ENCODE measurements at places on chromosomes 3 and 15.
A peak's percentile ranks its signal among the peaks of the same experiment; 100 is the strongest.

DNA sequence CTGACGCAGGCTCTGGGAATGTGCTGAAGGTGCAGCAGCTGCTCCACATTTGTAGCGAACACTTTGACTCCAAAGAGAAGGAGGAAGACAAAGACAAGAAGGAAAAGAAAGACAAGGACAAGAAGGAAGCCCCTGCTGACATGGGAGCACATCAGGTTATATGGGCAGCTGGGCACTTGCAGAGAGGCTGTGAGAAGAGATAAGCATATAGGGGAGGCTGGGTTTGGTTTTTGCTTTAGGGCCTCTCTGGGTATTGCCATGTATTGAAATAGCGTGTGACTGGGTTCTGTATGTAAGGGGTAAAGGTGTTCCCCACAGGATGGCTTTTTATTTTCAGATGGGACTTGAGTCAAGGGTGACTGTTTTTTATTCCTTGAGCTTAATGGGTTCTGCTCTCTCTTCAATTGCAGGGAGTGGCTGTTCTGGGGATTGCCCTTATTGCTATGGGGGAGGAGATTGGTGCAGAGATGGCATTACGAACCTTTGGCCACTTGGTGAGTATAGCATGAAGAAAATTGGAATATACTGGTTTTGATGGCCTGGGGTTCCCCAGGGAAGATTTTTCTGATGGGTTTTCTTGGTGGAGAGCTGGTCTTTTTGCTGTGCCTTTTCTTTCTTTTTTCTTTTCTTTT lies 7.4 kb downstream of the PSMD2 start:
- no peak for DNase-seq

DNA sequence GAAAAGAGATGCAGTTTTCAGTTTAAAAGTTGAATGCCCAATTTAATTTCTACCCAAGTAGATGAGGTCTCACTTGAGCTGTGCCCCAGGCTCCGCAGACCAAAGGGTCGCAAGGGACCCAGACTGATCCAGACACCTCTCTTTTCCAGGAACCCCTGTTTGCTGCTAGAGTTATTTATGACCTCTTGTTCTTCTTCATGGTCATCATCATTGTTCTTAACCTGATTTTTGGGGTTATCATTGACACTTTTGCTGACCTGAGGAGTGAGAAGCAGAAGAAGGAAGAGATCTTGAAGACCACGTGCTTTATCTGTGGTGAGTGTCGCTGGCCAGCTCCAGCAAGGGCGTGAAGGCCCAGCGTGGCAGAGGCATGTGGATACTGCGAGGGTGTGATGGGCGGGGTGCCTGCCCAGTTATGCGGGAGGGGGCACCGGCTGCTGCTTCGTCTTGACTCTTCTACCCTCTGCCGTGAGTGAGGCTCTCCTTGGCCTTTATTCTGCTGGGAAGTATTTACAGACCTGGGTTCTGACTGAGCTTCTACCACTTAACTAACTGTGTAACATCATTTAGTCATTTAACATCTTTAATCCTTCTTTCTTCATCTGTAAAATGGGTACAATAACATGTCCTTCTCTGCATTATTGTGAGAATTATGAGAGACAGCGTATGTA lies 164.2 kb upstream of the BHLHE40 start:
- DNase-seq, result no peak

GRCh38 chr3:37024820-37025405 lies 31.6 kb downstream of the MLH1 start:
- no peak for DNase-seq

DNA sequence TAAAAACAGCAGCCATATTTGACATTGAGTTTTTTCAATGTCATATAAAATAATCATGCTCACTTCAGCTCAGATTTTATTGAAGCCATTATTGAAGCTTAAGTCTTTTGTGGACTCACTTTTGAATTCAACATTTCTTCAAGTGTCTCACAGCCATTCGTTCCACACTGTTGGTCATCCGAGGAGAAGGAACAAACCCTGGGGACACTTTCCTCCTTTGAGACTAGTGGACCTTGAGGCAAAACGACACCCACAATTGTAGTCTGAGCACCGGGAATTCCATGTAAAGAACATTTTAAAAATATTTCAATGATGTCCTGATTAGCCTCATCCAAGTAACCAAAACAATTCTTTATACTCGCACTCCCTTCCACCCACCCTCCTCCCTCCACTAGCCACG lies 174.7 kb downstream of the CD47 start:
- no peak for DNase-seq

- no peak for DNase-seq
Observed at GRCh38 chr3:6165951-6166350, 695.0 kb upstream of the GRM7 start.

DNA sequence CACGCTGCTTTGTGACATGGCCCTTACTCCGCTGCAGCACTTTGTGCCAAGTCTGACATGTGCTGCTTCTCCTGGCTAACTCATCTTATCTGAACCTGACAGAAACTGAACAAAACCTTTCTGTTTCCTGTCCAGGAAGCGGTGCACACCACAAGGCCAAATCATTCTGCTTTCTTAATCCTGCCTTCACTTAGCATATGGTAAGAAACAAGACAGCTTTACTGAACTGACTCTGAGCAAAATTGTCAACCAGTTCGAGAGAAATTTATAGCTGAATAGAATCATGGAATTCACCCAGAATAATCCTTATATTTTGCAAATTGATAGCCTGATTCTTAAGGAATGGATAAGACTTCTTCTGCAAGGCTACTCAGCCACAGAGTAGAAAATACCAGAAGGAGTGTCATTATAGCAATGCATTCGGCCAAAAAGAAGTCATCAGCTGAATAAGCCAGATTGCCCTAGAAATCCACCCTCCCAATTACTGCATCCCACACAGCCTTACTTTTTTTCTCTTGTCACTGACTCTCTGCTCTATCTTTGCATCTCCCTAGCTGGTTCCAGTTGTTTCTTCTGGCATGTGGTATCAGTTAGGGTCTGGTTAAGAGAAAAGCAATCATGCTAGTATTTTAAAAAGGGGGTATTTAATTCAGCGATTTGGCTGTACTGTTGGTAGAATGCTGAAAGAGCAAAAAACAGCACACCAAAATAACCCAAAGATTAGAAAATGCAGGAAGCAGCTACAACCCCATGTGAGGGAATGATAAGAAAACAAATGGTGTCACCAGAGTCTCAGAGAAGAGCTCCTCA lies 41.6 kb upstream of the STRIT1 start:
- DNase-seq, result no peak

GRCh38 chr15:56980473-56980872 lies 62.0 kb downstream of the TCF12 start:
- DNase-seq, result no peak

DNA sequence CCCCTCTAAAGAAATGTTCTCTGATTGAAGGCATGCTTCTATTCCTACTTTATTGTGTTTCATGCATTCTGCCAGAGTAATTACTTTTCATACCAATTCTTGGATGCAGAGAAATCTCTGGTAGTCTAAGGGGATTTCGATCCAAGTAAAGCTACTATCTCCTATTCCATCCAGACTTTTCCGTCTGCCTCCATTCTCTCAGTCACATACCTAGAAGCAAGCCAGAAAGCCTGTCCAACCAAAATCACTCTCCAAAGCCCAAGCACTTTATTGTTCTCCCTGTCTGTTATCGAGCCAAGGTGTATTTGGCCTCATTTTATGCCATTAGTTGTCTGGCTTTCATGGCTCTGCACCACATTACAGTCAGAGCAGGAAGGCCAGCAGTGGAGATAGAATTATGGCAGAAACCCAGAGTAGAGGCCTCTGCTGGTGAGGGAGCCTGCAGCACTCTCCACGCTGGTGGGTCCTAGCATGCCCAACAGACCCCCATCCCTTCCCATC lies 95.9 kb downstream of the SLC49A4 start:
- no peak for DNase-seq

- DNase-seq, result peak; percentile 48
Observed at GRCh38 chr15:69499521-69500211, 47.0 kb downstream of the RPLP1 start.

GRCh38 chr3:66431494-66431893 lies 69.3 kb downstream of the LRIG1 start:
- DNase-seq, result no peak

DNA sequence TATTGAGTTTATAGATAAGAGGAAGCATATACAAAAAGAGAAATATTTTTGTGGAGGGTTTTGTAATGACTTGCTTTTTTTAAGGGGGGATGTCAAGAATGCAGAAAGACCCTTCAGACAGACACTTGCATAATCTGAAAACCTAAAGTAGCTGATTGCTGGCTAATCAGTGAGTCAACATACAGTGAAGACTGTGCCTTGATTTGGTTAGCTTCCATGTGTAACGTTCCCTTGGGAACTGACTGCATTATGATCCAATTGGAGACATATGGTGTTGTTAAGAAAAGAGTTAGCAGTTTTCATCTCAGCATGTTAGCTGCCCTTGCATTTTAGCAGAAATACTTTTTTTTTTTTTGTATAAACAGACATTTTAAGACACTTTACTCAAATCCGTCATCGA lies 483.2 kb downstream of the RBMS3 start:
- no peak for DNase-seq
